ENCODE measurements at places on chromosomes 16 and 17.

GRCh38 chr17:7217113-7217987 lies 2.3 kb downstream of the DLG4 start:
- peak; percentile 53 for DNase-seq

- no peak for DNase-seq
Observed at GRCh38 chr17:74325376-74325742, 667 bp upstream of the KIF19 start.

- no peak for DNase-seq
Observed at GRCh38 chr17:45088741-45089140, 27.6 kb downstream of the NMT1 start.

GRCh38 chr17:3447625-3448024 lies 14.0 kb upstream of the OR1E2 start:
- DNase-seq = no peak

DNA sequence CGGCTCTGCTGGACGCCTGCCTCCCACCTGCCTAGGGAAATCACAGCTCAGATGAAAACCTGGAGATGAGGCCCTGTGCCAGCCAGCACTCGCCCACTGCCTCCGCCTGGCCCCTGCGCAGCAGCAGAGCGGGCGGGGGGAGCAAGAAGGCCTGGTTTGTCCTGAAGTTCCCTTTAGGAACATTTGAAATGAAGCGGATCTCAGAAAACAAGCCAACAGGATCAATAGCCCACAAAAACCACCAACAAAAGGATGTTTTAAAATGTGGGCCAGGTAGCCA lies 48.0 kb downstream of the RBFOX3 start:
- no peak for DNase-seq

DNA sequence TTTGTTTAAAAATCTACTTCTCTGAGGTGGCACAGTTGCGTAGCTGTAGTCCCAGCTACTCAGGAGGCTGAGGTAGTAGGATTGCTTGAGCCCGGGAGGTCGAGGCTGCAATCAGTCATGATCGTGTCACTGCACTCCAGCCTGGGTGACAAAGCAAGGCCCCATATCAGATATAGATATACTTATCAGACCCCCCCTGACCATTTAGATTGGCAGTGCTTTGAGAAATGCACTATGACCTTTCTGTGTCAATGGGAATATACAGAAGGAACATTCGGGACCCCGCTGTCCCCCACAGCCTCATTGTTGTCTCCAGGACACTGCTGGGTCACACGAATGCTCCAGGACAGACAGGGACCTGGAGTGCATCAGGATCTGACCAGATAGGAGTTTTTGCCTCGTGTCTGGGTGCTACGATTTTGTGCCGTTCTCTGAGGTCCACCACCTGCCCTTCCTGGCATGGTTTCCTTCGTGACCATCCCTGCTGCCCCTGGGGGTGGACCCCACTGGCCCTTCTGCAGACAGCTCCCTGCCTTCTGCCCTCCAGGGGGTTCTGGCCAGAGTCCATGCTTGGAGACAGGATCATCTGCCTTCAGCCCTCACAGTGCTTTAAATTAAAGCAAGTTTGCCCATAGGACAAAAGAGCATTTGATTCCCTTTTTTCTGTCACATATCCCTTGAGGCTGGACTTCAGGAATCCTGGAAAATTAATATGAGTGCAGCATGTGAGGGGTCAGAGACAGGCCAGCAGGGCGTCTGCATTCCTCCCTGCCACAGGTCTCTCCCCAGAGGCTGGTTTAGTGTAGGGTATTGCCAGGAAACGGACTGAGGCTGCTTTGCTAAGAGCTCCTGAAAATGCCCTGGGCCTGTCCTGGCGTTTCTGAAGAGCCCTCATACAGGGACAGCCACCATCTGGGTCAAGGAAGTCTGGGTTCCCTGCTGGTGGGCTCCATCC lies 19.3 kb downstream of the PLD6 start:
- no peak for DNase-seq

- no peak for DNase-seq
Observed at GRCh38 chr16:82991410-82991809, 364.6 kb downstream of the CDH13 start.
